NCI-H1436 treated with DMSO at 0.1 percent for 48 hours (cell line): ENCODE measurements at places on chromosomes 1 and 21.

DNA sequence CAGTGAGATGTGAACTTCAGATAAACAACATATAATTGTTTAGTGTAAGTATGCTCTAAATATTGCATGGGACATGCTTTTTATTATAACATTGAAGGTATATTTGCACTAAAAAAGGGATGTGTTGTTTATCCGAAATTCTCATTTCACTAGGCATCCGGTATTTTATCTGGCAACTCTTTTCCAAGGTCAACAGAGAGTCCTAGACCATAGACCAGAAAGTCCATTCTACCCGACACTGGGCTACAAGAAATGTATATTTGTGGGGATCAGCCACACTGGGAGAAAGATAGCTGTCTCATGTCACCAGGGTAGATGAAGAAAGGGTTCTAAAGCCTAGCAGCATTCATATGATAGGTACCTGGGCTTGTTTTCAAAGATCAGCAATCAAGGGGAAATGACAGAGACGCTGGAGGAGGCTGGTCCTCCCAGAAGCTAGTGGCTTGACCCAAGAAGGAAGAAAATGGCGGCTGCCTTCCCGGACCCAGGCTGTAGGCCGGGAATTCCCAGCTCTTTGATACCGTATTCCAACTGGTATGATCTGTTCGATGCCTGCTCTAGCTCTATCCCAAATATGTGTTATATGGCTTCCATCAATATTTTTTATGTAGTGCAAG, 161.1 kb upstream of the IRF2BP2 start:
- DNase-seq: no peak

- DNase-seq: no peak
Observed at GRCh38 chr21:35988416-35989137, 71.7 kb downstream of the SETD4 start.

GRCh38 chr21:36765229-36765628, 66.3 kb downstream of the SIM2 start:
- no peak for DNase-seq

DNA sequence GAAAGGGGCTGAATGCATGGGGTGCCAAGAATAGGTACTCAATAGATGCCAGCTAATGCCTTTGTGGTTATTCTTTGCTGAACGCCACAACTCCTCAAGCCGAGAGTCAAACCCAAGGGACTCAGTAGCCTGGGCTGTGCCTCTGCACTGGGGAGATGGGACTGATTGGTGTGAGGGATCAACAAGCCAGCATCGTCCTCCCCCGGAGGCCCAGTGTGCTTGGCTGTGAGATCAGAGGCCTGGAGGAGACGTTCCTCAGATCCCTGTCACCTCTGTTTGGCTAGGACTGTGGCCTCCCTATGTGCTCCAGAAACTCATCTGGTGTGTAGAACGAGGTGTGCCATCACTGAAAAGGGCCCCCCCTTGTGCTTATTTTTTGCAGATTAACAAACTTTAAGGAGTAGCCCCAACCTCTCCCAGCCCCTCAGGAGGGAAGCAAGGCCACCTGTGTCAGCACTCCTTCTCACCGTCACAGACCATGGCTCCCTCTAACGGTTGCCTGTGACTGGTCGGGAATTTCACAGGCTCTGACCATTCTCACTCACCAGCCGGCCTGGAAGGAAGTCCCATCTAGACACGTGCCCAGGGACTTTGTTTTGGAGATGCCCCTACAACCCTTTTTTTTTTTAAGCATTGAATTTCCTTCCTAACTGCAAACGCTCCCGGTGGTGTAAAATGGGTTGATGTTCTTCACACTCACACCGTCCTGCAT, 194.0 kb upstream of the VAMP3 start:
- DNase-seq: no peak

DNA sequence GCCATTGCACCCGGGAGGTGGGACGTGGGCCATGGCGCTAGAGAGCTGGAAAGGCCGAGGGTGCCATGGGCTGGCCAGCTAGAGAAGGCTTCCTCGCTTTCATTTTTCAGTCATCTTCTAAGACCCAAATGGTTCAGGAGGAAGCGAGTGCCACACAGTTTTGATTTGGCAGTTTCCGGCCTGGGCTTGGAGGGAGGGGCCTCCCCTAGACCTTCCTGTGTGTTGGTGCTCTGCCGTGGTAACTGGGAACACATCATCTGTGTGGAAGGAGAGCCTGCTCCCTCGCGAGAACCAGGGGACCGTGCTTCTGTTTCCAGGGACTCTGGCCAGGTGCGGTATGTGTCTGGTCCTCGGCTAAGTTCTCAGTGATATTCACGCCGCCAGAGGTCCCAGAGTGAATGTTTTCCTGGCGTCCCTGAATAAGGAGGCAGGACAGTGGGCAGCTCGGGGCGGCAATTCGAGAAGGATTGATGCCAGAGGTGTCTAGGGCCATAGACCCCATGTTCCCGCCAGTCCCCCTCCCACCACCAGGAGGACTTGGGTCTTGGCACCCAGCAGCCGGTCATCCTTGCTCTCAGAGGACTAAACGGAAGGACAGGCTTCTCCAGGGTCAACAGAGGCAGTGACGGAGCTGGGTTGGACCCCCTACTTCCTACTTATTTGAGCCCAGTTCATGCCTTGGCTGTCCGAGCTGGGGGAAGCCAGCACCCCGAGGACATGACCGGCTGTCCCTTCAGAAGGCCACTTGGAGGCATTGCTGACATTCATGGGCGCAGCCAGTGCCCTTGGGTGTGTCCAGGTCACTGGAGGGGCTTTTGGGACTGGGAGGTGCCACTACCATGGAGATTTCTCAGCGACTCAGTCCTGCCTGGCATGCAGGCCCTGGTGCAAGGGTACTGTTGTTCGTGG, 2.7 kb upstream of the NPHP4 start:
- DNase-seq: no peak

GRCh38 chr21:15841856-15842564, 112.2 kb downstream of the USP25 start:
- DNase-seq: no peak

DNA sequence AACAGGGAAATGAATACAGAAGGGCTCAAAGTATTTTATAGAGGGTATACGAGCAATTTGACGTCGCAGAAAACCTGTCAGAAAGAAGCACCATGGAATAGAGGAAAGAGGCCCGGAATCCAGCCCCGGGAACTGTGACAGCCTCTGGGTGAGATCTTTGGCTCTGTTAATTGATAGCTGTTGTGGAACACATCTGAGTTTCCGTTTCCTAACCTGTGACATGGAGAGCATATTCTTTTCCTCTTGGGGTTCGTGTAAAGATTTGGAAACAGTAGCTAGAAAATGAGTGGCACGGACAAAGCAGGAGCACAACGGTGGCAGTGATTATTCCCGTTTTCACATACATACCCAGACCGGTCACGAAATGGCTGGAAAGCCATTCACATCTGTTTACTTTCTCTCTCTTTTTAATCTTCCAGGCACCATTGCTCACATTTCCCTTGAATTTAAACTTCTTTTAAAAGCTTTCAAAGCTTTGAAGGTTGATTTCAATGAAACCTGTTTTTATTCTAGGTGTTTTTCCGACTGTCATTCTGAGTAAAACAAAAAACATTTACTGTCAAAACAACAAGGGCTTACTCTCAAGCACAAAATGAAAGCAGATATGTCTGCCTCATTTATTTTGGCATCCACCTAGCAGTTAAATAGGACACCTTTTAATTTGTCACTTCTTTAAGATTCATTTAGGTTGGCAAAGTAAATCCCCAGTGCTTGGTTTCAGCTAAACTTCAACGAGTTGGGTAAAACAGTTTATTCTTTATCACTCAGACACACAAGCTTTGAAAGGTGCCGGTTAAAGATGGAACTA, 26.7 kb upstream of the C8B start:
- no peak for DNase-seq

DNA sequence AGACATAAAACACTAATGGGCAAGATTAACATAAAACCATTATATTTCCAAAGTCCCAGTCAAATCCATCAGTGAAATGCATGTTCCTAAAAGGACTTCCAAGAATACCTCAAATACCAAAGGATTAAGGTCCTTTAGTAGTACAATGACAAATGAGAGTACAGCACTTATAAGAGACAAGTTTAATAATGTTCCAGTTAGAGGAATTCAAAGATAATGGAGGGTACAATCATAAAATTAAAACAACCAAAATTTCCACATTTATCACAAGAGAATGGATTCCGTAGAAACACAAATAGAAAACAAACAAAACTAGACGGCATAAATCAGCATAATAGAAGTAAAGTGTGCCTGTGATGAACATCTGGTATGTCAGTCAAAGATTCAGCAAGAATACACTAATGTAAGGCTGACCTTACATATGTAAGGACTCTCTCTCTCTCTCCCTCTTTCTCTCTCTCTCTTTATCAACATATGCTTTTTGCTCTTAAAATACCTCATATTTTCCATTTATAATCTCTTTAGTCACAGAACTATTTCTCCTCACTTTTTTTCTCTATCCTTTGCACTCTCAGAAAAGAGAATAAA, 32.8 kb upstream of the C1orf53 start:
- no peak for DNase-seq

- DNase-seq: no peak
Observed at GRCh38 chr1:76090283-76091203, 16.0 kb downstream of the ST6GALNAC3 start.

DNA sequence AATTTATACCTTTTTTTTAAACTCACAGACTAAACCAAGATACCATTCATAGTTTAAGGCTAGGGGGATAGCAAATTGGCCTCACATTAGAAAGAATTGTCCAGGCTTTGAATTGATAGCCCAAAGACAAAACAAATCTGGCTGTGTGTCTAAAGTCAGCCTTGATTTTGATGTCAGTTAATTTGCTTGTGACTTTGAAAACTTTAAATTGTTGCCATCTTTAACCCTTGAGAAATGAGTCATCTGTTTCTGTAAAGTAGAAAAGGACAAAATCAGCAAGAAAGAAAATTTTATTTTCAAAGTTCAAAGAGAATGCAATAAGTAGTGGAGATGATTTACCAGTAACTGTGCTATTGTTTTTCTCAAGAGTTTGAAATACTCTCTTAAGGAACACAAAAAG, 184.5 kb downstream of the RGS7 start:
- DNase-seq: no peak
